ENCODE measurements at places on chromosomes 1 and 21. TPM values are rescaled to one million over a fixed set of nuclear protein-coding genes. Genes with fewer than 3 reads are reported as not detected.

GRCh38 chr1:2404890-2405511 is 7.4 kb downstream of the PEX10 start:
- DNase-seq = no peak

GRCh38 chr1:110055493-110056284 is 14.8 kb downstream of the ALX3 start:
- no peak for DNase-seq

Gene GATAD2B
- total RNA-seq = 35.3 TPM

Gene MCM3AP
- total RNA-seq = 56.9 TPM

Gene FCRLB
- total RNA-seq = 0.35 TPM

Gene SLC1A7
- not detected for total RNA-seq

DNA sequence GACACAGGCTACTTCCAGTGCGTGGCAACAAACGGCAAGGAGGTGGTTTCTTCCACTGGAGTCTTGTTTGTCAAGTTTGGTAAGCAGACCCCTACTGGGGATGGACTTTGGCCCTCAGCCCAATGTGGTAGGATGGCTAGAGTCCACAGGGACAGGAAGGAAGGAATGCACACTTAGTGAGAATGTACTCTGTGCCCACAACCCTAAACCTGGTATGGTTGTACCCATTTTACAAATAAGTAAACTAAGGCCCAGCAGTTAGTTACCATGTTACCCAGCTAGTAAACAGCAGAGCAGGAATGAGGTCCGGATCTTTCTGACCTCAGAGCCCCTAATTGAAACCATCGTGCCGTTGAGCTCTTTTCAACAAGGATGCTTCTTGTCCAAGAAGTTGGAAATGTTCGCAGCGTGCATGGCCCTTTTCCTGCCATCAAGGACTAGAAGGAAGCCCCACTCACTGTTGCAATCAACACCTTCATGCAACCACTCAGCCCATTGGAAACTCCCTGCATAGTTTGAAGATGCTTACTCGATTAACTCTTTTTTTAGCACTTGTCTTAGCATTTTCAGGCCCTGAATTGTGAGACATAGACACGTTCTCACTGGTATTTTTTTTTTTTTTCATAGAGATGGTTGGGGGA is 153.4 kb upstream of the UBE2U start:
- DNase-seq = no peak

Gene ZNF648
- total RNA-seq = not detected

Gene S100A12
- total RNA-seq = 4.0 TPM

All from Right ventricle myocardium inferior (tissue), 1 donor.